ENCODE measurements at places on chromosomes 5 and 9.

DNA sequence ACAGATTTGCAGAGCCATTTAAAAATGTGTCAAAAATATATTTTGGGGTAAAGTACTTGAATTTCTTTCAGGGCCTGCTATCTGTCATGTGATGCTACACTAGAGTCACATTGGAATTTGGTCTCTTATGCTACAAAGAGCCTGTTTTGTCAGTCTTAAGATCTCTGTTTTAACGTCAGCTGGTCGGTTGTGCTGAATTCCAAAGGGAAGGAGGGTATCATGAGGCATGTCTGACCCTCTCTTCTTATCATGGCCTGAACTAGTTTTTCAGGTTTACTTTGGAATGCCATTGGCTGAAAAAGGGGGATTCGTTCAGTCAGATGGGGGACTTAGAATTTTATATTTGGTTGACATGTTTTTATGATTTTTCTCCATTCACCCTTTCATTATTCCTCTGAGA lies 290.6 kb downstream of the CD180 start:
- DNase-seq: no peak

DNA sequence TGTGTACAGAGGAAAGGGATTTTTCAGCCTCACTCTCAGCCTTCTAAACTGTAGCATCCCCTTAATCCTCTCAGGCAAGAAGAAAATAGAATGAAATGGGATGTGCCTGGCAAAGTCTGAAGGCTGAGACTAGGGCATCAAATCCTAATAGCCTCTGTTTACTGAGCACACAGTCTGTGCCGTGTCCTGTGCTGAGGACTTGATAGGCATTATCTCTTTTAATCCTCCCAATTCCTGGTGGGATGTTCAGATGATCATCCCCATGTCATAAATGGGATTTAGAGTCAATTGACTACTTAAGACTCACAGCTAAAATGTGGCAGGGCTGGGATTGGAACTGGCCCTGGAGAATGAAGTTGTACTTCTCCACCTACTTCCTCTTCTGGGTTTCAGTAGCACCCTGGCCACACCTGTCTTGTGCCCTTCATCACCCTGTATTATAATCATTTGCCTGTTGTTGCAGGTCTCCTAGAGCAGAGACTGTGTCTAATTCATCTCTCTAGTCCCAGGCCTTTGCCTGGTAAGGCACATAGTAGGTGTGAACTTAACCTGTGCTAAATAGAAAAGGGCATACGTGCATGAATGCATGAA lies 81.0 kb downstream of the WWC1 start:
- DNase-seq: no peak

DNA sequence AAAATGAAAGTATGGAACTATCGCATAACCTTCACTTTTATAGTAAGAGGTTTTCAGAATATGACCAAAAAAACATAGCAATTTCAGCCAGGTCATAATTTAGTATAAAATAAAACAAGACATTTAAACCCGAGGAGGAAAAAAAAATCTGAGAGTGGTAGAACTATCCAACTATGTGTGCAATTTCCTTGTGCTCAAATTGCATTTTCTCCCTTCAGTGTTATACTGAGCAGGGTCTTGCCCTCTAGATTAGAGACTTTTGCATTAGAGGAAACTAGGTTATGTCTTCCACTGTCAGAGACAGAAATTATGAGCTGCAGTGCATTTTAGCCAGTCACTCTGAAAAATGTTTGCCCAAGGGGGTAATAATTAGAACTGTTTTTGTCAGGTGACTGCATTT lies 330.6 kb downstream of the NR2F1-AS1 start:
- no peak for DNase-seq

GRCh38 chr9:131739959-131740648 lies at the start of gene RAPGEF1:
TSS of gene RAPGEF1 (minus strand) at chr9:131740076. CDS start at chr9:131739830, 246 bp downstream.
- DNase-seq: no peak

GRCh38 chr9:99058964-99059921 lies 45.7 kb upstream of the TGFBR1 start:
- no peak for DNase-seq

GRCh38 chr9:15205632-15206420 lies 101.2 kb downstream of the TTC39B start:
- no peak for DNase-seq

DNA sequence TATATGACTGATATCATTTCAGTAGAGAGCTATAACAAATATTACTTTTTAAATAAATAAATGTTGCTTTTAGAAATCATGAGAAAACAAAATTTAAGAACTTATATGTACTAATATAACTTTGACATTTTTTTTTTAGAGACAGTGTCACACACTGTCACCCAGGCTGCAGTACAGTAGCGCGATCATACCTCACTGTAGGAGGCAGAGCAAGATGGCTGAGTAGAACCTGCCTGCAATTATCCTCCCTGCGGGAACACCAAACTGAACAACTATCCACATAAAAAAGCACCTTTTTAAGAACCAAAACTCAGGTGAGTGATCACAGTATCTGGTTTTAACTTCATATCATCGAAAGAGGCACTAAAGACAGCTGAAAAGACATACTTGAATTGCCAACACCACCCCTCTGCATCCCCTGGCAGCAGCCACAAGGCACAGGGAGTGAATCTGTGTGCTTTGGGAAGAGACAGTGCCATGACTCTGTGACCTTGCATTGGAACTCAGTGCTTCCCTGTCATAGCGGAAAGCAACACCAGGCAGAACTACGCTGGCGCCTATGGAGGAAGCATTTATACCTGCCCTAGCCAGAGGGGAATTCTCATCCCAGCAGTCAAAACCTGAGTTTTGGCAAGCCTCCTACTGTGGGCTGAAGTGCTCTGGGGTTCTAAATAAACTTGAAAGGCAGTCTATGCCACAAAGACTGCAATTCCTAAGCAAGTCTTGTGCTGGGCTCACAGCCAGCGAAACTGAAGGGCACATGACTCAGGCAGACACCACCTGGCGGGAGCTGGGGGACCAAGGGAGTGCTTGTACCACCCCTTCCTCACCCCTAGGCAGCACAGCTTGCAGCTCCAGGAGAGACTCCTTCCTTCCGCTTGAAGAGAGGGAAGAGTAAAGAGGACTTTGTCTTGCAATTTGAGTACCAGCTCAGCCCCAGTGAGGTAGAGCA lies 142.7 kb downstream of the FBXL17 start:
- DNase-seq: no peak

- no peak for DNase-seq
Measured at GRCh38 chr9:36884721-36885120, 149.3 kb downstream of the PAX5 start.

DNA sequence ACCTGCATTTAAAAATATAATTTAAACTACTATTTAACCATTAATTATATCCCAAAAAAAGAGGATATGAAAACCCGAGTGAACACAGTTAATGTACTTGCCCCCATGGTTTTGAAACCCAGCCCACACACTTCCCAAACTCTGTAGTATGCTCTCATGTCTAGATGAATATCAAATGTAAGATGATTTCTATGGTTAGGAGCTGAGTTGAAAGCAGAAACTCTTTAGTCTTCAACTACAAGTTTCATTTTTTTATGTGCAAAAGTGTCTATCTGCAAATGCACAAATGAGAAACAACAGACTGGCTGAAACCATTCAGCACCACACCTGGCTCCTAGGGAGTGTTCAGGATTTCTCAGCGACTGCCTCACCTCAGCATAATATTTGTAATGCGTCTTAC lies 183.3 kb downstream of the SEMA5A start:
- no peak for DNase-seq

DNA sequence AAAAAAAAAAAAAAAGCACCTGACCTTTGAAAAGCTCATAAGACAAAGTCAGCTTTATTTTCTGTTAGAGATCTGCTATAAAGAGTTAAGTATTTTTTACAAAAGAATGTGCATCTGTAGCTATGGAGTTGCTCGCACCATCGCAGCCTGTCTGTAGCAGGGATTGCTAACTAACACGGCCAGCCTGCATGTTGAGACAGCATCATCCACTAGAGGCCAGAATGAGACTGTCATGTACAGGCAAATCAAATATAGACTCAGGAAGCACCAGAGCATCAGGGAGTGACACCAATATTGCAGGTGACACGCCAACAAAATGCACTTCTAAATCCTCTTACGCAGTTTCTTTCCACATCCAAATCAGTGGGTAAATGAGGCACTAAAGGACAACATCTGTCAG lies 136.3 kb upstream of the RASEF start:
- no peak for DNase-seq

GRCh38 chr9:115213818-115214334 lies 95.9 kb upstream of the TNC start:
- no peak for DNase-seq

- no peak for DNase-seq
Measured at GRCh38 chr9:113417370-113417769, 6.8 kb downstream of the C9orf43 start.

DNA sequence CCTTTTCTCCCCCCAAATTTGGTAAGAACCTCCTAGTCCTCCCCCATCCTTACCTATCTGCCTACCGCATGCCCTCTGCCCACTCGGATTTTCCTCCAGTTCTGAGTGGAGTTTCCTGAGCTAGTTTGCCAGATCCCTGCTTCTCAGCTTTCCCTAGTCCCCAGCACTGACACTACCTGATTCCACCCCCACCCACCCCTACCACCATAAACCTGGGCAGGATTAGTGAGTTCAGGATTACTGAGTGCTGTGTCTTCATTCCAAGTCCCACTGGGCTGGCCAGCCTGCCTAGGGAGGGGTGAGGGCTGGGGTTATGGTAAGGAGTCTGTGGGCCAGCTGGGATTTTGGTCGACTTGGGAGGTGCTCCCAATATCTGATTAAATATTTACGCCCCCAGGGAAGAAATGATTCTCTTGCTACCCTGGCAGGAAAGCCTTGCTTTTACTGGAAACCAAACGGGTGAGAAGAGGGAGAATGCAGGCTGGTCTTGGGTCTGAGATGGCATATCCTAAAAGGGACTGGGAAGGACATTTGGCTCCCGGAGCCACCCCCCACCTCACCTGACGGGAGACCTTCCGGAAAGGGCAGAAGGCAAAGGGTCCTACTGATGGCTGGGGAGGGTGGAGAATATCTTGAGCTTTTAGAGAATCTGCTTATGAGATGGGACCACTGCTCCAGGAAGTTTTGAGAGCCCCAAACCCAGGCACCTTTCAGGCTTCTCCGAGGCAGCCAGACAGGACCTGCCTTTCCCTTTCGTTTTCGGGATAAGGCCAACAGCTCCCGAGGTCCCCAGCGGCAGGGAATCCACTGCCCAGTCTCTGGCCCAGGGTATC lies 3.7 kb downstream of the PITX1 start:
- DNase-seq: no peak

- no peak for DNase-seq
Measured at GRCh38 chr9:133971981-133972941, 19.9 kb downstream of the VAV2 start.

All from DMS 273 treated with DMSO at 0.1 percent for 48 hours (cell line).